HepG2 (cell line): ENCODE measurements at places on chromosomes 5 and 9. TPM values are rescaled to one million over a fixed set of nuclear protein-coding genes. Genes with fewer than 3 reads are reported as not detected.

- no peak for DNase-seq
These were observed 31.0 kb downstream of the DAP start for GRCh38 chr5:10730043-10730351.

- no peak for DNase-seq
These were observed 14.8 kb downstream of the ROR2 start for GRCh38 chr9:91935066-91935749.

DNA sequence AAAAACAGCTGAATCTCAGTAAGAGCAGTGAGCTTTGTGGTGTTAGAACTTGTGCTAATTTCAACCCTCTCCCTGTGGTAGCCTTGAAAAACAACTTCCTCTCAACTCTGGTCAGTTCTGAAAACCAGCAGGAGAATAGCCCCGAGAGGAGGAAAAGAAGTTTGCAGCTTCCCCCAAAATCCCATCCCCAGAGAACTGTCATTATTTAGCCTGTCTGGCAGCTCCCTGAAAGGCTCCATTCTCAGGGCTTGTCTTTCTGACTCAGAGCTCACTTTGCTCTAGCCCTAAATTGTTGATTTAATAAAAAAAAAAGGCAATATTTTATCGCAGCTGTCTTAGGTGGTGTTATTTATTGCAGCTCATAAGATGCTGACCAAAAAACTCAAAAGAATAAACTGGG lies 11.4 kb upstream of the SLC45A2 start:
- DNase-seq, result no peak

DNA sequence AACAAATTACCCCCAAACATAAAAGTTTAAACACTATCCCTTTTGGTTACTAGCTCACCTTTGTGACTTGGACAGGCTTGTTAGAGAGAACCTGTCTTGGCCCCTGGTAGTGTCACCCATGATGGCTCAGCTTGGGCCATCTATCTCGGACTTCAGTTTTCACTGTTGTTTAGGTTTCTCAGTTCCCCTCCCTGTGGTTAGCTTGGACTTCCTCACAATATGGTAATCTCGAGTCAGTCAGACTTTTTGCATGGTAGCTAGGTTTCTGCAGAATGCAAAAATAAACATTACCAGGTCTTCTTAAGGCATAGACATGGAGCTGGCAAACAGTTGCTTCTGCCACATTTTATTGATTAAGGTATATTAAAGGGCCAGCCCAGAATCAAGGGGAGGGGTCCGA lies 324.3 kb upstream of the RORB start:
- no peak for DNase-seq

DNA sequence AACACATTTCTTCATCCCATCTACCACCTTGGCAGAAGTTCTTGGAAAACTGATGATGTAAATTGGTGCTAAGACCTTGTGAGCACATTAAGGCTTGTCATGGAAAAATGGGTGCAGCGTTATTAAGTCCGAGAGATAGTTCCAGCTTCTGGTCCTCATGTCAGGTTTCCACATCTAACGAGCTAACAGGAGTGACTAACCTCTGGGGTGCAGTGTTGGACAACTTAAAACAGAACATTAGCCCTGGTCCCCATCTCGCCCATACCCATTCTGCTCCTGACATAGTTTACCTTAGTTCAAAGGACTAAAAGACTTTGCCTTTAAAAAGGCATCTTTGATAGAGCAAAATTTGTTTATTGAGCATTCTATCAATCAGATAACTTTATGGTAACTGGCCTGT lies 128.0 kb downstream of the SLC1A3 start:
- DNase-seq, result peak; percentile 12

- DNase-seq, result no peak
These were observed 711.3 kb upstream of the COX7C start for GRCh38 chr5:85906460-85906859.

DNA sequence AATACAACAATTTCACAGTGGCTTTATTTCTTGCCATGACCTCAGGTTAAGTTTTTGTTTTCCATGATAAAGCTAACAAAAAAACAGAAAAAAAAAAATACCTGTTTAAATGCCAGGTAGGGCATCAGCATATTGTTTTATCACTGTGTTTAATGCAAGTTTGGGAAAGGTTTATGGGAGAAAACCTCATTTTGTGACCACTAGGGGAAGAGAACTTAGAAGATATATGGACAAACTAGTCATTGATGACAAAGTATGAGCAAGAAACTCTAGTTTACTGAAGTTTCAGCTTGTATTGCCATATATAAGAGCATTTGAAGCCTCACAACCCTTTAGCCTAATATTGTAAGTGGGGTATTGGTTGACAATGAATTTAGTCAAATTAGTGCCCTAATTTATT lies 1431.4 kb upstream of the CDH18 start:
- DNase-seq, result no peak

DNA sequence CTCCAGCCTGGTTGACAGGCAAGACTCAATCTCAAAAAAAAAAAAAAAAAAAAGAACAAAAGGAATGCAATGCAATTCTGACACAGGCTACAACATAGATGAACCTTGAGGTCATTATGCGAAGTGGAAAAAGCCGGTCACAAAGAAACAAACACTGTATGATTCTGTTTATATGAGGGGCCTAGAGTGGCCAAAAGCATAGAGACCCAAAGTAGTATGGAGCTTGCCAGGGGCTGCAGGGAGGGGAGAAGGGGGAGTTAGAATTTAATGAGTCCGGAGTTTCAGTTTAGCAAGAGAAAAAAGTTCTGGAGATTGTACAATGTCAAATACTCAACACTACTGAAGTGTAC lies 33.2 kb upstream of the ASS1 start:
- DNase-seq, result no peak

GRCh38 chr5:154367101-154367500 lies 78.7 kb upstream of the SAP30L start:
- DNase-seq, result no peak

GRCh38 chr5:57453728-57454127 lies 28.9 kb downstream of the ACTBL2 start:
- no peak for DNase-seq

- no peak for DNase-seq
These were observed 56.2 kb downstream of the PTCD2 start for GRCh38 chr5:72376381-72376780.

- DNase-seq, result no peak
These were observed 24.4 kb downstream of the SMIM15 start for GRCh38 chr5:61137835-61138234.

DNA sequence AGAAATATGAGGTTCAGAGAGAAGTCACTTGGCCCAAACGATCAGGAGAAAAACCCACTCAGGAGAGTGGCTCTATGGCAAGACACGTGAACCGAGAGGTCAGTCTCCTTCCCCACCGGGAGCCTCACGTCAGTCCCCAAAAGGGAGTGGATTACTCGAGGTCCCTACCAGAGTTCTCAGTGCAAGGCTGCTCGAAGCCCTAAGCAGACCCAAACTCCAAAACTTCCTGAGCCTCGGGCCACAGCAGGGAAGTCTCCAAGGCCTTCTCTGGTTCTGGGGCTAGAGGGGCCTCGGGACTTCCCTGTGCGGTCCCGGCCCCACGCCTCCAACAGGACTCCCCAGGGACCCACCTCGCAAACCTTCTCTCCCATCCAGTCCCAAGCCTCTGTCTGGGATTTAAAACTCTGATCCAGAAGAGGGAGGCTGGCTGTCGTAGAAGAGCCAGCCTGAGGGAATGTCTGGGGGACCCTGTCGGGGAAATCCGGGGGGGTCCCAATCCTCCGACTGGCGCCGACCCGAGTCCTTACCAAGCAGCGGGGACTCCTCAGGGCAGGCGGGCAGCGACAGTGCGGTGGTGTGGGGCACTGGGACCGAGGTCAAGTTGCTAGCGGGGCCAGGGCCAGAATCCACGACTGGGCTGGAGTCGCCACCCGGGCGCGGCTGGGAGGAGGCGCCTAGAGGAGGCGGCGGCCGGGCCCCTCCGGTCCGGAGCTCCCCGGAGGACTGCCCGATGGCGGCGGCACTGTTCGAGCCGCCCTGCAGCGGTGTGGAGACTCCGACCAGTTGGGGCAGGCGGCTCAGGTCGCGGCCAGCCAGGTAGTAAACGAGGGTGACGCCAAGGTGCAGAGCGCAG lies 679 bp downstream of the B4GALT1 start:
- DNase-seq, result no peak

DNA sequence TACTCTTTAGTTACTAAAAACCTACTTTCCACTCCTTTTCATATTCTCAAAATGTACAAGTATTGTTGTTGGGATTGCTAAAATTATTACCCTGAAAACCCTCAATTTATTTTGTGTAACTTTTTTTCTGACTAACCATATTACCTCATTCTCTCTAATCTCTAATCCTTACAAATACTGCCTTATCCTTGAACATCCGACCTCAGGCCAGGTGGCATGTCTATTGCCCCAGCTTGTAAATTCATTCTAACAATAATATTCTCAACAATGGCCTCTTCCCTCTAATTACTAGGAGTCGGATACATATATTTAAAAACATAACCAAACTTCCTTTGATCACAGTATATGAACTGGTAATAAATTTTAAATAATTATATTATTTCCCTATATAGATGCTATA lies 25.8 kb downstream of the ARL15 start:
- no peak for DNase-seq

DNA sequence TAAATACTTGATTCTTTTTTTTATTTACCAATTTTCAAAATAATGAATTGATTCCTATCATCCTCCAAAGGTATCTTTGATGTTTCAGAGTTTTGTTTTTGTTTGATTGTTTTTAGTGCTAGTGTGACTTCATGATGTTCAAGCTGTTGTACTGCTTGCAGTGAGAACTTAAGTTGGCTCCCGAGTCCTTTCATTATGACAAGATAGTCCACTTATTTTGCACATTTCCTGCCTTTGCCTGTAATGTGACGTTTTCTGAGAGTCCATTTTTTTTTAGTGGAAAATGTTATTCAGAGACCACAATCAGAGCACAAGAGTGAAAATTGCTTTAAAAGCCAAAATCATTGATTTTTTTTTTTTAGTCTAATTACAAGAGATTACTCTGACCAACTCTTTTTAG lies 60.1 kb upstream of the FCHO2 start:
- no peak for DNase-seq

- no peak for DNase-seq
These were observed 6.5 kb upstream of the SPATA24 start for GRCh38 chr5:139410121-139410992.

DNA sequence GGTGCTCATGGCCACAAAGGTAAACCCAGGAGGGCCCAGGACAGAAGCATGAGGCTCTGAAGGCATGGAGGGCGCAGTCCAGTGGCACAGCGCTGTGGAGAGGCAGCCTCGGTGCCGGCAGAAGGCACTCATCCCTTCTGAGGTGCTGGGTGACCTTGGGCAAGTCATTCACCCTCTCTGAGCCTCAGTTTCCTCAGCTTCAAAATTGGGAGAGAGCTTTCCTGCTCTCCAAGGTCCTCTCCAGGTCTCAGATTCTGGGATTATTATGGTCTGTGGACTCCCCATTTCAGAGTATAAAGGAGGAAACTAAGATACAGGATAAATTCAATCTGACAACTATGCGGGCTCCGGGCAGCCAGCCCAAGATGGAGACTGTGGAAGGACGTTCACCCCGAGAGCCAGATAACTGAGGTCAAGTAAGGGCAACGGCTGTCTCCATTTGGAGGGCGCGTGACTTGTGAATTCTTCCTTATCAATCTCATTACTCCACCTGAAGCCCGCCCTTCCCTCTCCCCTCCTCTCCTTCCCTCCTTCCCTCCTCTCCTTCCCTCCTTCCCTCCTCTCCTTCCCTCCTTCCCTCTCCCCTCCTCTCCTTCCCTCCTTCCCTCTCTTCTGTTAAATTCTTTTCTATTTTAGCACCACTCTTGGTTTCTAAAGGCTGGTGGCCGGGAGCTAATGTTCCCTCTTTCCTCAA lies 58.1 kb downstream of the LRSAM1 start:
- DNase-seq, result no peak

DNA sequence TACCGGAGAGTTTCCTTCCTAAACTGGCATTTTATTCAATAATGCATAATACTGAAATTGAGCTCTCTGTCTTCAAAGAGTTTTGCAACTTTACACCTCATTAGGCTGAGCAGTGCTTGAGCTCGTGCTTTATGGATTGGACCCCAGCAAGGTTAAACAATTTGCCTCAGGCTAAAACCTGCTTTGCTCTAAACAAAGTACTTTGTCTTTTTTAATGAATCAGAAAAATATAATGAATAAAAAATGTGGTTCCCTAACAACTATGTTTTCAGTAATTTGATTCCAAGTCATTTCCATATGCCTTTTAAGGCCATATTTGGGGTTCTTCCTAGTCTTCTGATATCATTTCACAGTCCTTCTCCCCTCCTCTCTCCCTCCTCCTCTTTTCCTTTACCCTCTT lies 20.0 kb downstream of the ZNF366 start:
- no peak for DNase-seq

- DNase-seq, result no peak
These were observed 724 bp downstream of the NR2F1-AS1 start for GRCh38 chr5:93580063-93580926.

GRCh38 chr5:37867654-37868053 lies 27.8 kb upstream of the GDNF start:
- no peak for DNase-seq

DNA sequence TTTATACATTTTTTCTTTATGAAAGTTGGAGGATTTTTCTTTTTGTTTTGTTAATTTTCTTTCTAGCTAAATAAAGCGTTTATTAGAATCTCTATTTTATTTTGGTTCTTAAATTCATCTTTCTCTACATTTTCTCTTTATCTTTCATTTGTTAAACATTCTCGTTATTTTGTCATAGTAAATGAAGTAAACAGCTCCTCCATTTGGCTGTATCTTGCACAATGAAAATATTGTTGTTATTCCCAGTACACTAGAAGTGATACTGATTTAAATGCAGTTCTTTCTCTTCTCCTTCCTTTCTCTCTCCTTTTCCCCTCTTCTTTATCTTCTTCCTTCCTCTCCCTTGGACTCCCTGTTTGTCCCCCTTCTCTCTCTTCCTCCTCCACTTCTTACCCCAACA lies 88.8 kb downstream of the FER start:
- DNase-seq, result no peak

DNA sequence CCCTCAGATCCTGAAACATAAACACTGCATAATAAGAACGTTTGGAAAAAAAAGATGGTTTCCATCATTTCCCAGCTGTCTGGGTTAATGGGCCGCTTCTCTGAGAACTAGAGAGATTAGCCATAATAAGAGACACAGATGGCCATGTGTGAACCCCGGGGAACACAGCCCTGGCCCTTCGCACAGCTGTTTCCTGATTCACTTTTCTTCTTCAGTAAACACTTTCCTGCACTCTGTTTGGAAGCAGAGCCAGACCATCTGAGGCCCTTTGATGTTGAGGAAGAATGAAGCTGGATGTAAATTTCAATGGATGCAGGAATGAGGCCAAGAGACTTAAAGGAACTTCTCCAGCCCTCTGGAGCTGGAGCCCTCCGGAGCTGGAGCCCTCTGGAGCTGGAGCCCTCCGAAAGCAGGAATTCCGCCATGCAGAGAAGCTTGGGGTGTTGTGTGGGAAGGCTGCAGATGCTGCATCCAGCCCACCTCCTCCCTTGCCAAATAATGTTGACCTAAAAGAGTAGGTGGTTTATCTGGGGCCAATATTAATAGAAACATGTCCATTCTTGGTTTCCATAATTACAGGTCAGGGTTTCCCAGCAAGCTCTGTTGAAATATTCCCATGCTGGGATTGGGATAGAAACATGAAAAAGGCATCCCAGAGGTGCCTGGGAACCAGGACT lies 218.9 kb downstream of the NXNL2 start:
- no peak for DNase-seq

Gene ZNF300
- 5.3 and 6.8 TPM in 2 replicates for total RNA-seq

Gene NUDCD2
- 39.2 and 40.9 TPM in 2 replicates for total RNA-seq

Gene SMIM33
- total RNA-seq, result not detected in 2 replicates

Gene B4GALT7
- total RNA-seq, result 12.7 and 20.5 TPM in 2 replicates

Gene PIP5K1B
- 15.8 and 20.9 TPM in 2 replicates for total RNA-seq

Gene SLC30A5
- 38.0 and 53.6 TPM in 2 replicates for total RNA-seq
